Stomach (tissue), 19 donors: ENCODE measurements at places on chromosomes 1 and 21.

GRCh38 chr1:214518361-214518760, 33.0 kb downstream of the PTPN14 start:
- DNase-seq, result no peak

GRCh38 chr1:114745291-114745690, 12.5 kb downstream of the CSDE1 start:
- no peak for DNase-seq

- DNase-seq, result no peak
Measured at GRCh38 chr1:173426057-173426456, 51.1 kb upstream of the PRDX6 start.

- peak; percentile 64 for DNase-seq
Measured at GRCh38 chr1:230401763-230402294, 24.3 kb downstream of the PGBD5 start.

DNA sequence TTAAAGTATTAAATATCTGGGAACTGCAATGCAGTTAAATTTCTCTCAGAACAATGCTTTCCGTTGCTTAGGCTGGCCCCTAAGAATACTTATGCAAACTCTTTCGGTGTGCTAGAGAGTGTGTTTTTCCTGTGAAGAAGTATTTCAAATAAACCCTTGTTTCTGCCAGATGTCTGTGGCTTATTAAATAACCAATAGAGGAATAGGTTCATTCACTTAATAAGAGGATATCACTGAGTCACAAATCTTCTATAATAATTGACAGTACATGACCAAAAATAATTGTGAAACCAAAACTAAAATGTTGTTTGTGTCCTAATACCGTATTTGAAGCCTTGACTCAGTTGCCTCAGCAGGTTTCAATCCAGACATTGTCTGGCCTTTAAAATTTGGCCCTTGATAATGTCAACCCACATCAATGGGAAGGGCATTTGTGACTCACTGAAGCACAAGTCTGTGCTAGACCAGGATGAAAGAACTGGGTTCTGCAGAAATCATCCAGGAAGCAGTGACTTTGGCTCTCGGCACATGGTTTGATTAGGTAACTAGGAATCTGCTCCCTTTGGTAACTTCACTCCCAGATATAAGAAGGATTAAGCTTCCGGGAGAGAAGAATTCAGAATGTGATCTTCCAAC, 104.2 kb upstream of the BARHL2 start:
- DNase-seq, result no peak

- DNase-seq, result no peak
Measured at GRCh38 chr1:210372931-210373627, 44.4 kb downstream of the HHAT start.

GRCh38 chr1:48500541-48501450, 28.8 kb upstream of the SPATA6 start:
- DNase-seq, result no peak

- DNase-seq, result no peak
Measured at GRCh38 chr21:18138507-18138906, 106.1 kb upstream of the CHODL start.

DNA sequence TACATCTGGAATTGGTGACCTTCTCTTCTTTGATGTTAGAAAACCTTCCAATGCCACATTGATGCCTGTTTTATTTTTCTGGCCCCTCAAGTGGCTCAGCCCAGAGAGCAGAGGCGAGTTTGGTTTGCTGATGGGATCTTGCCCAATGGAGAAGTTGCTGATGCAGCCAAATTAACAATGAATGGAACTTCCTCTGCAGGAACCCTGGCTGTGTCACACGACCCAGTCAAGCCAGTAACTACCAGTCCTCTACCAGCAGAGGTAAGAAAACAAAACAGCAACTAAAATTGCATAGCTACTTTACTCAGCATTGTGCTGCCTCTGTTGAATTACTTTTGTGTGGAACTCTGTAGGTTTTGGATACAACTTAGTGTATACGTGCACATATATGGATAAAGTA, 97.6 kb downstream of the CC2D1B start:
- DNase-seq, result no peak

DNA sequence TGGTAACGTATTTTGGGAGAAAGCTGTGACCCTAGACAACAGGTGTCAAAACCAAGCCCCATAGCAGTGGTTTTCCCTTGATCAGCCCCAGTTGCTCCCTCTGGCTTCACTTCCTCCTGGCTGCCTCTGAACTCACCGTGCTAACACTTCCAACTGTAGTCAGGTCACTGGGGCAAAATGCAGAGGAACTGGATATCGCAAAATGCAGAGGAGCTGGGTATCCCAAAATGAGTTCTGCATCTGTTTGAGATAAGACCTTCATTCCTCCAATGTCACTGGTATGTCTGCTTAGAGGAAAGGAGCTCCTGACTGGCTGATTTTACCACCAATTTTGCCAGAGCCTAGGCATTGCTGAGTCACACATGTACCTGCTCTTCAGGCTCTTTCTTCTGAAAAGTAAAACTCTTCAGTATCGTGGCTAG, 19.6 kb upstream of the TACSTD2 start:
- no peak for DNase-seq

- no peak for DNase-seq
Measured at GRCh38 chr1:47701741-47702515, 264.1 kb downstream of the FOXD2 start.

- DNase-seq, result no peak
Measured at GRCh38 chr1:65255035-65255655, 54.2 kb upstream of the DNAJC6 start.

DNA sequence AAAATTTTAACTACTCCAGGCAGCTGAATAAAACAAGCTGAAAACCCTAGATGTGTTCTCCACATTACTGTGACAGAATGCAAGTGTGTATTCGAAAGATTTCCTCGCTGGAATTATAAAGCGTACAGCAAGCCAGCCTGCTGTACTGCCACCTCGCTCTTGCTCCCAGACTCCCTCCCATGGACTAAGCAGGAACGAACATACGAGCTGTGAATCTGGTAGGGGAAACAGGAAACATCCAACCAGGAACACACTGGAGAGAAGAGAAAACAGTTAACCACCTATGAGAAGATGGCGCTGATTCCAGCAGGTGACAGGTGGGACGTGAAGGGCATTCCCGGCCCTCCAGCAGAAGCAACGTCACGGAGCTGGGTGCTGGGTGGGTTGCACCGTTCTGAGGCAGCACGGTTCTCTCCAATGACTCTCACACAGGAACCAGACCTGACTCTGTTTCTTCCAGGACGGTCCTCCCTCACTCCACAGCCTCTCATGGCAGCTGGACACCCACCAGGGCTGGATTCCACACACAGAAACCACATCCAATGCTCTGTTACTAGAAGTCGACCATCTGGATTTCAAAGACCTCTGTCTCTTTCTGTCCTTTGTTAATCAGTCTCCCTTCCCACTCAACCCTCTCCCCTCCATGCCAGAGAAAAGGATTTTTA, 219.2 kb downstream of the RERE start:
- peak; percentile 88 for DNase-seq

- no peak for DNase-seq
Measured at GRCh38 chr1:180525715-180526039, 23.3 kb upstream of the ACBD6 start.

DNA sequence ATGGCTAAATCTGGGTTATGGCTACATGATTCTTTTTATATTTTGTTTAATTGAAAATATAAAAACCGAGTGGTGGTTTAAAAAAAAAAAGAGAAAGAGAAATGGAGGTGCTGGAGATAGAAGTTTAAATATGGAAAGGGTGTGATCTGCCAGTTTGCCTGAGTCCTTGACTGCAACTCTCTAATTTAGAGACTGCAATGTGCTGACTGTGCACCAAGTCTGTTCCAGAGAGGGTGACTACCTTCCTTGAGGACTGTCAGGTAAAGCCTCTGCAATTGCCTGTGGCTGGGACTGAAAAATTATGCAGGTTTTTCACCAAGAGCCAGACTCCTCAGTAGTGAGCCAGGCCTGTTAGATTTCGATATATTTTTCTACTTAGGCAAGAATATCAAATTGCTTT, 1326.3 kb downstream of the BRINP3 start:
- no peak for DNase-seq

- peak; percentile 53 for DNase-seq
Measured at GRCh38 chr1:182288749-182289604, 102.6 kb downstream of the GLUL start.

DNA sequence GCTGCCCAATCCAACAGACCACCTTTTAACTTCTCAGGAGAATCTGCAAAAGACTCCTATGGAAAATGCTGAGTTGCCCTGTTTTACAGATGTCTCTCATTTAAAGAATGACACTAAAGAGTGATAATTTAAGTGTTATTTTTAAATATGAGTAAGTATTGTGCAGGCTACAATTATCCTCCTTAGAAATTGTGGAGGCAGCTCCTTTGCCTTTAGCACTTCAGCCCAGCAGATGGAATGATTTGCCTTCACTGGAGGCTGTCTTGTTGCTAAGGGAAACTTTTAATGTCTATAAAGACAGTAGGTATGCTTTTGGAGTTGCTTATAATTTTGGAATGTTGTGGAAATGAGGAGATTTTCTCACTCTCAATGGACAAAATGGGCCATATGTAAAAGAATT, 1345.5 kb downstream of the NCAM2 start:
- no peak for DNase-seq

- DNase-seq, result no peak
Measured at GRCh38 chr1:173122344-173122935, 71.7 kb upstream of the TNFSF18 start.

DNA sequence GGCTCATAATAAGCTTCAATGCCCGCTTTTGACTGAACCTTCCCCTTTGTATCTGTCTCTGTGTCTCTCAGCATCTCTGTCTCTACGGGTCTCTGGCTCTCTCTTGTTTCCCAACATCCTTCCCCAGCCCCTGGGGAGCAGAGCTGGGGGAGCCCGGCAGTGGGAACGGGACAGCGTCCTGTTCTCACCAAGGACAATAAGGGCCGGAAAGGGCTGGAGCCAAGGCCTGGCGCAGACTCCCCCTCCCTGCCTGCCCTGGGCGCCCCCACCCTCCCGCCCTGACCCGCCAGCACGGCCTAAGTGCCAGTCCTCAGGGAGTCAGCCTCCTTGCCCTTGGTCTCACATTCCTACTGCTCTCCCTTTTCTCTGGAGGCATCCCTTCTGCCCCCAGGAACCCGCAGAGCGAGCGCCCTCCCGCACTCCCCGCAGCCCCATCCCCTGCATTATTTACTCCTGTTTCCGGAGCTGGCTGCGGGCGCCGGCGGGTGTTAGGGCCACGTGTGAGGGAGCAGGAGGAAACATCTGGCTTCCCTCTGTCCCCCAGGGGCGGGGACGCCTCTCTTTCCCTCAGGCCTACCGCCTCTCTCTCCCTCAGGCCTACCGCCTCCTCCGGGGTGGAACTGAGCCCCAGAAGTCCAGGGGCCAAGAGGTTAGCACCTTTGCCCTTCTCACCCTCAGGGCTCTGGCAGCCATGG, 6.5 kb downstream of the KRTCAP2 start:
- no peak for DNase-seq

DNA sequence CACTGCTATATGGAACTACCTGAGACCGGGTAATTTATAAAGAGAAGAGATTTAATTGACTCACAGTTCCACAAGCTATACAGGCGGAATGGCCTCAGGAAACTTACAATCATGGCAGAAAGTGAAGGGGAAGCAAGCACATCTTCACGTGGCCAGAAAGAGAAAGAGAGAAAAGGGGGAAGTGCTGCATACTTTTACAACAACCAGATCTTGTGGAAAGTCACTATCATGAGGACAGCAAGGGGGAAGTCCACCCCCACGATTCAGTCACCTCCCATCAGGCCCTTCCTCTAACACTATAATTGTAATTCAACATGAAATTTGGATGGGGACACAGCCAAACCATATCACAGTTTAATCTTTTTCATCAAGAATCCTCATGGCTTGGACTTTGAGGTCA, 339.2 kb upstream of the AJAP1 start:
- DNase-seq, result no peak

DNA sequence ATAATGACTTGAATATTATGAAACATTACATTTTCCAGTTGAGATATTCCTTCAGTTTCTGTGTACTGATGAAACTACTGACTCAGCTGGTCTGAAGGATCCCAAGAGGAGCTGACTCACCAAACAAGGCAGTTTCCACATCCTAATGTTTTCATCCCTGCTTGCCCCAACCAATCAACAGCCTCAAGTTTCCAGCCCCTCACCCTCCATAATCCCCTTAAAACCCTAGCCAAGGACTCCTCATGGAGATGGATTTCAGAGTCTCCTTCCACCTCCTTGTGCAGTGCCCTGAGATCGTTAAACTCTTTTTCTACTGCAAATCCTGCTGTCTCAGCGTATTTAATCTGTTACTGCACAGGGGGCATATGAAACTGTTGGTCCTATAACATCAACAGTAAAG, 83.1 kb upstream of the HAO2 start:
- no peak for DNase-seq

DNA sequence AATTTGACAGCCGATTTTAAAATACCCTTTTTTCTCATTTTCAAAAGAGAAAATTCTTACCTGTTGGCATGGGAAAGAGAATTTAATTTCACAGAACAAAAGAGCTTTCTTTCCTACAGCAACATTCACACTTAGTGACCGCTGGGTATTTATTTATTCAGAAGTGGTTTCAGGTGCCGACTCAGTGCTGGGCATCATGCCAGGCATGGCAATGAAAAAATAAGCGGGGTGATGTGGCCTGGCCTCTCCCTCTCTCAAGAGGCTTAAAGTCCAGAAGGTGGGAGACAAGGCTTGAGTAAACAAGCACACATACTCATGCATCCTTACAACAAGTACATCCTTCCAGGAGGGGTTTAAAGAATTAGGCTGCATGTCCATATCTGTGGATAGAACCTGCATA, 4.1 kb upstream of the PCP4 start:
- peak; percentile 63 for DNase-seq

- no peak for DNase-seq
Measured at GRCh38 chr1:214198571-214198970, 82.4 kb upstream of the SMYD2 start.

DNA sequence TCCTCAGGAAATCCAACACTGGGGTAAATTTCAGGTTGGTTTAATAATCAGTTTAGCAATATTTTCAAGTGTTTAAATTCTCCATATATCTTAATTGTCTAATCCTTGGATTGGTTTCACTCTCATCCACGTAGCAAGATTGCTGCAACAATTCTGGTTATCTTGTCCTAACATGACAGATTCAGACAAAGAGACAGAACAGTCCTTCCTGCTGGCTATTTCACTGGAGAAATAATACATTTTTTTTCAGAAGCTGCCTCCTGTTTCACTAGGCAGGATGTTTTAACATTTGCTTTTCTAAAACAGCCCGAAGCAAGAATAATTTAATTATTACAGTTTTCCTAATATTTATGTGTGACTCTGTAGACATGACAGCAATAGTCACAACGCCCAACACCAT, 2011.2 kb downstream of the NCAM2 start:
- DNase-seq, result no peak
